Breast epithelium (tissue), 4 donors: ENCODE measurements at places on chromosomes 2 and 18.

- H3K4me1 ChIP-seq, result no peaks in the 10 kb centered on the region
- H3K27me3 ChIP-seq, result no peaks in the 10 kb centered on the region
These were observed 123.7 kb upstream of the PPP1CB start for GRCh38 chr2:28627722-28628480.

DNA sequence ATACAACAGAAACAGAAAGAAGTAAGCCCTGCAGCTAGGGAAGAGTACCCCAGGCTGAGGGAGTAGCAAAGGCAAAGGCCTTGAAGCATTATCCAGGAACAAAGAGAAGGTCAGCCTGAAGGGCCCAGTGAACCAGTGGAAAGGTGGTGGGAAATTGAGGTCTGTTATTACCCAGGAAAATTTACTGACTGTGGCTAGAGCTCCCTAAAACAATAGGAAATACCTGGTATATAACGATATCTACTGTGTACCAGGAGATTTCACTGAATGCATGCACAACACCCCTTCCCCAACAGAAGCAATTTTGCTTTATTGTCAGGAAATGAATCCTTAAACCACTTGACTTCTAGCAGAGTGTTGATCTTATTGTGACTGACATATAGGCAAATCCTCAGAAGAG is 365.3 kb downstream of the ERBB4 start:
- H3K27me3 ChIP-seq, result no peaks in the 10 kb centered on the region
- no peaks in the 10 kb centered on the region for H3K4me1 ChIP-seq
- DNase-seq, result no peak
- no peak overlapping the region for H3K27ac ChIP-seq

GRCh38 chr2:222938327-222938726 is 77.5 kb downstream of the ACSL3 start:
- H3K36me3 ChIP-seq, result peaks cover 8% of the 10 kb centered on the region
- DNase-seq, result no peak
- H3K27me3 ChIP-seq, result no peaks in the 10 kb centered on the region
- no peak overlapping the region for H3K27ac ChIP-seq
- no peak overlapping the region for H3K4me3 ChIP-seq

- no peak overlapping the region for H3K4me3 ChIP-seq
- no peak for DNase-seq
- no peaks in the 10 kb centered on the region for H3K36me3 ChIP-seq
- no peaks in the 10 kb centered on the region for H3K4me1 ChIP-seq
These were observed 26.2 kb downstream of the TRAF3IP1 start for GRCh38 chr2:238346544-238346943.

- H3K27me3 ChIP-seq, result no peaks in the 10 kb centered on the region
- no peaks in the 10 kb centered on the region for H3K36me3 ChIP-seq
- DNase-seq, result no peak
- H3K27ac ChIP-seq, result no peak overlapping the region
- no peak overlapping the region for H3K4me3 ChIP-seq
- no peaks in the 10 kb centered on the region for H3K4me1 ChIP-seq
These were observed 109.8 kb downstream of the FSHR start for GRCh38 chr2:49044350-49045079.

DNA sequence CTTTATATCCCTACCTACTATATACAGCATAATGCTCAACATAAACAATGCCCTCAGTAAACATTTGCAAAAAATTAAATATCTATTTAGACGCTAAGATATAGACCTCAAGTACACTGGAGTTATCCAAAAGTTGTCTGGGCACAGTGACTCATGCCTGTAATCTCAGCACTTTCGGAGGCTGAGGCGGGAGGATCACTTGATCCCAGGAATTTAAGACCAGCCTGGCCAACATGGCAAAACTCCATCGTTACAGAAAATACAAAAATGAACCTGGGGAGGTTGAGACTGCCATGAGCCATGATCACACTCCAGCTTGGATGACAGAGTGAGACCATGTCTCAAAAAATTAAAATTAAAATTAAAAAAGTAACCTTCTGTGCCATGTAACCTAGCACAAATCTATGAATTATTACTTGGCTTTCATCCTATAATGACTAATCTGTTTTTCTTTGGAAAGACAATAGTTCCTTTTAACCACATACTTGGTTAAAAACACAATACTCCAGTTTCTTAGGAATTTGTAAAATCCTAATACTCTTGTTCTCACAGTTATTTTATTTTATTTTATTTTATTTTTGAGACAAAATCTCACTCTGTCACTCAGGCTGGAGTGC is 6.7 kb upstream of the TNFAIP6 start:
- no peak overlapping the region for H3K4me3 ChIP-seq
- H3K4me1 ChIP-seq, result no peaks in the 10 kb centered on the region
- H3K36me3 ChIP-seq, result no peaks in the 10 kb centered on the region
- no peak overlapping the region for H3K27ac ChIP-seq
- H3K27me3 ChIP-seq, result no peaks in the 10 kb centered on the region

- H3K4me1 ChIP-seq, result no peaks in the 10 kb centered on the region
- H3K27me3 ChIP-seq, result no peaks in the 10 kb centered on the region
- no peak overlapping the region for H3K4me3 ChIP-seq
- H3K27ac ChIP-seq, result no peak overlapping the region
- DNase-seq, result no peak
These were observed 45.5 kb upstream of the LRRTM4 start for GRCh38 chr2:77567723-77568122.

DNA sequence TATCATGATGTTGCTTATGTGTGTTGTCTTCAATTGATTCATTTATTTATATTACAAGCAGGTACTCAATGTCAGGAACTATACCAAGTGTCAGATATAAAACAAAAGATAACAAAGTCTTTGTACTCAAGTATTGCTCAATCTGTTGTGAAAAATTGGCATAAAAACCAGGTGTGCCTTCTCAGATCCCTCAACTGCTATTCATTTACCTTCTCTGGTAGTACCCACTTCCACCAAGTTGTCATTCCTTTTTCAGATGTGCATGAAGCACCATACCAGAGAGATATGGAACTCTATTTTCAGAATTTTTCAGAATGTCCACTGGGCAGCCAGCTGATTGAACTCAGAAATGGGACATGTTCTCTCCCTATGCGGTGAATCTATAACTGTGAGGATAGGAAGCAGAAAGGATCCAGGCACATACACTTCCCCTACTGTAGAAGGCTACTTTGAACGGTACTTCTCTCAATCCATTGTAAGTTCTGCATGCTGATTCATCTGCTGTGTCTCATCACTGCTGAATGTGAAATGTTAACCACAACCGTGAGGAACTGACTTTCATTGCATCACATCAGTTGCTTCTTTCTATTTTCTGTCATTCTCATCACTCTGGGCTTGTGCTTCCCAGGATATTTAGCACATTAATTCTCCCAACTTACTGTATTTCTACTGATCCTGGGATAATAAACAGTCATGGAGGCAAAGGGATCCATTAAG is 1621.3 kb downstream of the SUCLG1 start:
- H3K4me1 ChIP-seq, result no peaks in the 10 kb centered on the region
- no peak overlapping the region for H3K27ac ChIP-seq
- no peaks in the 10 kb centered on the region for H3K27me3 ChIP-seq
- no peak for DNase-seq

DNA sequence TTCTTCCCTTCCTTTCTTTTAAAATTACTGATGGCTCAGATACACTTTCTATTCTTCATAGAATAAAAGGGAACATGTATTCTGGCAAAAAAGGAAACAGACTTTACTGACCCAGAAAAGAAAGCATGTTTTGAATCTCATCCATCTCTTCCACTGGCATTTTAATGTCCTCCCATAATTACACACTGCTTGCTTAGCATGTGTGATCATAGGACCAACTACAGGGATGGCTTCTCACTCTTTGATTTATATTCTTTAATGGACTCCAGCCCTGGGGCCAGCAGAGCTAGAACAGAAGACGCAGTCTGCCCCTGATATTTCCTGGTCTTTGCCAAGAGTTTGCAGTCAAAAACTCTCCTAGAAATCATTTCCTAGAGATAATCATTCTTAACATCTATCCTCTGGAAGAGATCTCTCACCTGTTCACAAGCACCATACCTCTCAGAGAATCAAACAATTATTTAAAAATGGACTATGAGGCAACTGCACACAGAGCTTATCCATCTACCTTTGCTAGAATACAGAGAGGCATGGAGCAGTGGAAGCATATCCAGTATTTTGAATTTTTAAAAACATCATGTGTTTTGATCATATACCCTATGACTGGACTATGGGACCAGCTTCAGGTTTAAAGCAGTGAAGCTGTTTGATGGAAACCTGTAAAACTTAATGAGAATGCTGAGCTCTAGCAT is 429.1 kb downstream of the NRXN1 start:
- no peak overlapping the region for H3K4me3 ChIP-seq
- H3K36me3 ChIP-seq, result no peaks in the 10 kb centered on the region
- H3K27me3 ChIP-seq, result no peaks in the 10 kb centered on the region
- H3K4me1 ChIP-seq, result no peaks in the 10 kb centered on the region
- no peak for DNase-seq

- H3K27me3 ChIP-seq, result no peaks in the 10 kb centered on the region
- H3K36me3 ChIP-seq, result no peaks in the 10 kb centered on the region
- H3K27ac ChIP-seq, result no peak overlapping the region
- H3K4me3 ChIP-seq, result no peak overlapping the region
These were observed 20.6 kb downstream of the DUSP11 start for GRCh38 chr2:73759285-73759764.

DNA sequence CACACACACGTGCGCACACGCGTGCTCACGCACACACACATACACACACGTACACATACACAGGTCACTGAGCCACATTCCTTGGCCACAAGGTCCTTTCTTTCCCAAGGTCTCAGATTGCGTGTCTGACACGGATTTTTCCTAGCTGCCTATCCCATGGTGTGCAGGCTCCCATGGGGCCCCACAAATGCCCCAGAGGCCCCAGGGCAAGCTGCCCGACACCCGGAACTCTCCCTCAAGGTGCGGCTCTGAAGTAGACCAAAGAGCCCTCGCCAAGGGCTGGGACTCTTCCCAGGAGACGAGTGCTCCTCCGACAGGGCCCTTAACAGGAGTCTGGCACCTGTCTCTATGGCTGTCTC is 46.7 kb downstream of the SDC1 start:
- H3K36me3 ChIP-seq, result no peaks in the 10 kb centered on the region
- H3K27me3 ChIP-seq, result no peaks in the 10 kb centered on the region
- H3K4me1 ChIP-seq, result no peaks in the 10 kb centered on the region
- H3K27ac ChIP-seq, result no peak overlapping the region
- H3K4me3 ChIP-seq, result no peak overlapping the region

DNA sequence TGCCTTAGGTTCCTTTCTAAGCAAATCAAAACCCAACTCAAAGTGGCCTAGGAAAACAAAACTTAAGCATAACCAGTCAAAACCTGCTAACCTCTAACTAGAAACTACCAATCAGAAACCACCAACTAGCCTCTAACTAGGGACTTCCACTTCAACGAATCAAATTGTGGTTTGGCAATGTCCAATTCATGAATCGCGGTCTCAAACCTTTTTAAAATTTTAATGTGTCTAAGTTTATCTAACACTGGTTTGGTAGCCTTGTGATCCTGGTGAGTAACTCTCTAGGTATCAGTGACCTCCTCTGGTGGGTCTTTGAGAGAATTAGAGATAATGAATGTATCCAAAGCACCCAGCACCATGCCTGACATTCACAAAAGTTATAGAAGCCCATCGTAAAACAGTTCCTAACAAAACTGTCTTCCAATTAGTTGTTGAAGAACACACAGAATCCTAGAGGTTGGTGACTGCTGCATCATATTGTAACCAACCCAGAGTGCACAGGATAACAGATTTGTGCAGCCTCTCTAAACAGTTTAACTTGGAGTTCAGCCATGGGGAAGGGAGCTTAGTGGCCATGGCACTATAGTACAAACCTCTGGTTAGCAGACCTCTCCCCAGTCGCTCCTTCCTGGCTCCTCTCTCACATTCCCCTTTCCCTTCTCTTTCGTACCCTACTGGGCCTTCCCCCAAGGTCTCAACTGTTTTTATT is 45.2 kb upstream of the B3GNT2 start:
- H3K27me3 ChIP-seq, result no peaks in the 10 kb centered on the region
- H3K36me3 ChIP-seq, result no peaks in the 10 kb centered on the region
- no peak for DNase-seq
- peaks cover 8% of the 10 kb centered on the region for H3K4me1 ChIP-seq
- H3K27ac ChIP-seq, result no peak overlapping the region

DNA sequence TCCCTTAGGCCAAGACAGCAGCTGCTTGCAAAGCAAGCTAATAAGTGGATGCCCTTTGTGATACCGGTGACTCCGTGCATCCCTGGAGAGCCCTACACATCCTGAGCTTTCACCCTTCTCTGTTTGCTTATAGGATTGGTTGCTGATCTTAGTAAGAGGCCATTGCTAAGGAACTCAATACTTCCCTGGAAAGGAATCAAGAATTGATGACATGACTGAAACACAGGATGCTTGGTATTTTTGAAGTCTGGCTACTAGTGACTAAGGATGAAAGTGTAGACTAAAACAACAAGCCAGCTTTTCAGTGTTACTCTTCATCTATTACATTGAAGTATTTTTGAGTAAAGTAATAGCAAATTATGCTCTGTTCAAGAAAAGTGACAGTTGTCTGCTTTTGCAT is 123.0 kb upstream of the SERPINE2 start:
- H3K27me3 ChIP-seq, result no peaks in the 10 kb centered on the region
- no peaks in the 10 kb centered on the region for H3K4me1 ChIP-seq
- H3K36me3 ChIP-seq, result no peaks in the 10 kb centered on the region
- no peak overlapping the region for H3K4me3 ChIP-seq
- DNase-seq, result no peak

DNA sequence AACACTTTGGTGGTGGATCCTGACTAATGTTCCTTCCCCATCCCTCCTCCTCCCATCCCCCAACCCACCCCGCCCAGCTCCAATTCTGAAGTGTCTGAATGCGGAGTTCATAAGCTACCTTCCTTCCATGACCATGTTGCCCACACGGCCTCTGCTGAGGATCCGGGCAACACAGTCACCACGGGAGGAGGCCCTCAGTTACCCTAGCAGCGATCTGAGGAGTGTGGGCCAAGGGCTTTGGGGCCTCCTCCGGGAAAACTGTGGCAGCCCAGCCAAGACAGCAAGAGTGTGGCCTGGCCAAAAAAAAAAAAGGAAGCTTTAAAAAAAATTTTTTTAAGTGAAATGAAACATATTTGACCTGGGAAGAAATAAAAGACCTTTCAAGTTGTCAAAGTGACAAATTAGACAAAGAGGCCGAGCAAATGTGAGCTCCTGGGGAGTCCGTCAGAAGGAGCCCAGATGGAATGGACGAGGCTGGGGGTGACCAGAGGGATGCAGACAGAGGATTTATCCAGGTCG is 169.0 kb upstream of the PKDCC start:
- H3K4me3 ChIP-seq, result no peak overlapping the region
- H3K27me3 ChIP-seq, result no peaks in the 10 kb centered on the region

GRCh38 chr2:109448946-109449788 is 164.6 kb downstream of the SEPTIN10 start:
- H3K27ac ChIP-seq, result no peak overlapping the region
- H3K36me3 ChIP-seq, result no peaks in the 10 kb centered on the region
- DNase-seq, result peak; percentile 82
- no peaks in the 10 kb centered on the region for H3K27me3 ChIP-seq
- peak overlapping the region; percentile 19 for H3K4me3 ChIP-seq
